ENCODE measurements at places on chromosomes 7 and 10.

DNA sequence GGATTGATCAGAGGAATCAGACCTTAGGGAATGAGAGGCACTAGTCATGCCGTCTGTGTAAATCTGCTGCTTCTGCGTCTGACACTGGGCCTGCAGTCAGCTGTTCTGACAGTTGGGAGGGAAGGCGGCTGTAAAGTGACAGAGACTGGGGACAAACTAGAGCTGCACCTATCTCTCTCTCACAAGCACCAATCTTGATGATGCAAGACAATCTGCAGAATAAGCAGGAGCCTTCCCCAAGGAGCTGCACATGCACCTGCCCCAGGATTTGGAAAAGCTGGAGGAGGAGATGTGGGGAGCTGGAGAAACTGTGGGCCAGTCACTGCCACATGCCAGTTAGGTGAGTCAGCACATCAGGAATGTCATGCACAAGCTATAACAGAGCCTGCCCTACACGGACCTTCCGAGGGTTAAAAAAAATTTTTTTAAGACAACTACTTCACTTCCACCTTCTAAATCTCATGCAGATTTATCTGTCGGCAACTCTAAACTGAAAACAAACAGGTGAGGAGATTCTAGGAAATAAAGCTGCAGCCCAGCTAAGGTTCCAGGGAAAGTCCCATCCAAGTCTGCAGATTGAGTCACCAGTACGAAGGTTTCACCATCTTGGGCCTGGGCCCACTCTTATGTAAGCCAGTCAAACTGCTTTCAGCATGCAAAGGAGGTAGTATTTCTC lies 39.2 kb downstream of the ENO4 start:
- no peak for DNase-seq

DNA sequence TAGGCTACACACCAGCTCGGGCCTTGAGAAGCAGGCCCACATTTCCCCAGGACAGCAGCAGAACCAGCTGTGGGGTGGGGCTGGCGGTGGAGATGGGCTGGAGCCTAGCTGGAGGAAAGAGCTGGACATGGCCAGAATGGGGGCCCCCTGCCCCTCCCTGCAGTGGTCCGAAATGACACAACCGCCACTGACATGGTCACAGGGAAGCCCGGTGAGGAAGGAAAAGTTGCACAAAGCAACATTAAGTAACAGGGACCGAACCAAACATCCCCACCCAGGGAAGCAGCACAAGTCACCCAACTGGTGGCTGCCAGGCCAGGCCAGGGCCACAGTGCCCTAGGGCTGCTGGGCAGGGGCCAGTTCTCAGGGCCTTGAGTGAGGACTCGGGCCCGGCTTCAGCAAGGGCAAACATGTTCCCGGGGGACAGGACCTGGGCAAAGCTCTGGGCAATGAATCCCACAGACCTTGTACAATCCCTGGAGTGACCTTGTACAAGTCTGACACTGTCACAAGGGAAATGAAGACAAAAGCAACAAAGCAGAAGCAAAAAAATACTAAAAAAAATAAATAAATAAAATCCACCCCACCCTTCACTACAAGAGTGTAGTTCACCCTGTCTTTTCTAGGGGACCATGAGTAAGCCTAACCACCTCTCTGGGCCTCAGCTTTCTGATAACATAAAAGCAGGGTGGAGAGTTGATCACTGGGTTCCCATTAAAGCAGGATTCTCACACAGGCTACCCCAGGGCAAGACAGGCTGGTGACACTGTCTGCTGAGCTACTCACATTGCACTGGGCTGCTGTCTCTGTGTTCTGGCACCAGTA lies 33.0 kb downstream of the PSAP start:
- no peak for DNase-seq

GRCh38 chr10:6386960-6387359 lies 184.2 kb downstream of the PFKFB3 start:
- DNase-seq = no peak

DNA sequence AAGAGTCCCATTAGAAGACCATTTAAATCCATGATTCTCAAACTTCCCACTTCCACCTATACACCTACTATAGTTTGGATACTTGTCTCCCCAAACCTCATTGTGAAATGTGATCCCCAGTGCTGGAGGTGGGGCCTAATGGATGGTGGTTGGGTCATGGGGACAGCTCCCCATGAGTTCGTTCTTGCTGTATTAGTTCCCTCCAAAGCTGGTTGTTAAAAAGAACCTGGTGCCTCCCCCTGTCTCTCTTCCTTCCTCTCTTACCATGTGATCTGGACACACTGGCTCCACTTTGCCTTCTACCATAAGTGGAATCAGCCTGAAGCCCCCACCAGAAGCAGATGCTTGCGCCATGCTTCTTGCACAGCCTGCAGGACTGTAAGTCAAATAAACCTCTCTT lies 53.9 kb downstream of the WIPF3 start:
- DNase-seq = no peak

DNA sequence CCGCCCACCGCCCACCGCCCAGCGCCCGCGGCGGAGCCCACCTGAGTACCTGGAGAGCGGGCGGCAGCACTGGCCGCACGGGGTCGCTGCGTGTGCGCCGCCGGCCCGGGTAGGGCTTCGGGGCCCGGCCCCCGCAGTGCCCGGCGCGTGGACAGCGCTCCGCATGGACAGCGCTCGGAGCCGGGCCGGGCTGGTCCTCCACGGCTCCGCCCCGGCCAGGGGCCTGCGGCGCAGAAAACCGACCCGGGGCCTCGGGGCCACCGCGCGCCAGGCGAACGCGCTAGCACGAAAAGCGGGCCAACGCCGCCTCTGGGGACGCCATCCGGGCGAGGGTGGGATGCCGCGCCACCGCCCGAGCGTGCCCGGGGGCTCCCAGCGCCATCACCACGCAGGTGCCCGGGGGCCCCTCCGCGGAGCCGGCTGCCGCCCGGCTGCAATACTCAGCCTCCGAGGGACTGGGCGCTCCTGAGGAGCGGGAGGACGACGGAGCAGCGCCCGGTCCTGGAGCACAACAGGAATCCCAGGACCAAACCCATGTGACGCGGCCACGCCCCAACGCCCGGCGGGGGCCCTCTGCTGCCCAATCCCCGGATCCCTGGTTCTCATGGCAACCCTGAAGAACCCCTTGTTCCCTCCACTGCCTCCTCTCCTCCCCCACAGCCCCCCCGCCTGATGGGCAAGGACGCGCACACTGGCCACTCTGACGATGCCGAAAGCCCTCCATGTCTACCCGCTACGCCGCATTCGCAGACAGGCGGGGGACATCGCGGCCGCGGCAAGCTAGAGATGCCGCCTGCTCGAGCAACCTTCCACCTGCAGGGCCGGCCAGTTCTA lies at the start of gene GRB10:
Gene GRB10, minus strand, starts transcription at position 522 of the 834 bp plus-strand sequence. CDS start 50,574 bp downstream, outside the sequence.
- peak; percentile 22 for DNase-seq

DNA sequence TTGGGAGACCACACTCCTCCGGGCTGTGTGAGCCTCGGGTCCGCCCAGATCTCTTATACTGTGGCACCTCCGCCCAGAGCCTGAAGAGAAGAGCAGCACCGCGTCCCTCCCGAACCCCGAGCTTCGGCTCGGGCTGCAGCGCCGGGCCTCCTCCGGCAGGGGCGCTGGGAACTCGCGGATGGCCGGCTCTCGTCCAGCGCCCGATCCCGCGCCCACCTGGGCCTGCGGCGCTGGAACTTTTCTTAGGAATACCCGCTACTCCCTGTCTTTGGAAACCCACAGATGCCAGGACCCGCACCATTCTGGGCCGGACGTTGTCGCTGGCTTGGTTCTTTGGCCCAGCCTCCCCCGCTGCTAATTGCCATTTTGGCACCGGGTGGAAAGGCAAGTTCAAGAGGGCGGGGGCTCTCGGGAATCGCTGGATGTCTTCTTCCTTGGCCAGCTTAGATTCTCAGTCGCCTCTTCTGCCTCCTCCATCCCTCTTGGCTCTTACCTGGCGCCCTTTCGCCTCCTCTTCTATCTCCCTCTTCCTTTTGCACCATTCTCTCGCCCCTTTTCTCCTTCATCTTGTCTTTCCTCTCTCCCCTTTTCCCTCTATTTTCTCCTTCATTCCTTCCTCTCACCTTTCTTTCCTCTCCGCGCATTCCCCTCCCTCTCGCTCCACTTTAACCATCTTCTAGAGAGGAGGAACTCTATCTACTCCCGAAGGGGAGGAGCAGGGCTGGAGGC lies 2.1 kb upstream of the SORCS3 start:
- DNase-seq = no peak

DNA sequence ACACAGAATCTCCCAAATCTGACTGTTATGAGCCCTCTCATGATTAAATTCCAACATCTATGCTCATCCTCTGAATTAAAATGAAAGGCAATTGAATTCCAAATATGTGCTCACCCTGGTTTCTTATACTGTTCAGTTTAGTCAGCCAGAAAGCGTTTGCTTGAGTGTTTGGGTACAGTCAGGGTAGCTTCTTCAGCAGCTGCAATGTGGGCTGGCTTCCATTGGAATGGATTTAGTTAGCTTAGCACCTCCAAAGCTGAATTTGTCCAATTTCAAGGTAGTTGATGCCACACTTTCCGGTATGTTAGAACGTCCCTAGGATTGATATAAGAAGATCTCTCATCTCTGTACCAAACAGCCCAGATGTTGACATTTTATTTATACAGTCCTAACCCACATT lies 9.3 kb downstream of the KLHL7 start:
- no peak for DNase-seq

Data from NCI-H1930 (cell line).